ENCODE measurements at places on chromosomes 6 and 20.

DNA sequence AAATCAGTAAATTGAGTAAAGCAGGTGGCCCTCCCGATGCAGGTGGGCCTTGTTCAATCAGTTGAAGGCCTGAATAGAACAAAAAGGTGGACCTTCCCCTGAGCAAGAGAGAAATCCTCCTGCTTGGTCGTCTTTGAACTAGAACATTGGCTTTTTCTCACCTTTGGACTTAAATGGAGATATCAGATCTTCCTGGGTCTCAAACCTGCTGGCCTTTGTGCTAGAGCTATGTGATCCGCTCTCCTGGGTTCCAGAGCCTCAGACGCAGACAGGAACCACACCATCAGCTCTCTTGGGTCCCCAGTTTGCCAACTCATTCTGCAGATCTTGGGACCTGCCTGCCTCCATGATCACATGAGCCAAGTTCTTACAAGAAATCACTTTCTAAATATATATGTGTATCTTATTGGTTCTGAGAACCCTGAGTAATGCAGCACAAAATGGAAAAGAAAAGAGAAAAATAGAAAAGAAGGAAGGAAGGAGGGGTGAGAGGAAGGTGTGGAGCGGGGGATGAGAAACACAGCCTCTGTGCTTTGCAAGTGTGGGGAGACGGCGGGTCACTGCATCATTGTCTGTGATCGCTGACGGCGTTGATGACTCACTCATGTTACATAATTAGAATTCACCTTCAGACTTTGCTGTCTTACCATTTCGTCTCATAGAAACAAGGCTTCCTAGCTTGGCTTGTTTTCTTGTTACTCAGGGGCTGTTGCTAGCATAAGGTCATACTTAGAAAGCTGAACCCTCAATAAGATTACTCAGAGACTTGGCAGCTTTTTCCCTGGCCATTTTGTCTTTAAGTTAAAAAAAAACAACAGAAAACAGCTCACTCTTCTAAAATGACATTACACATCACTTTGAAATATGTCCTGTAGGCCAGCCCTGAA is 85.7 kb upstream of the NEDD9 start:
- peak; percentile 96 for DNase-seq

DNA sequence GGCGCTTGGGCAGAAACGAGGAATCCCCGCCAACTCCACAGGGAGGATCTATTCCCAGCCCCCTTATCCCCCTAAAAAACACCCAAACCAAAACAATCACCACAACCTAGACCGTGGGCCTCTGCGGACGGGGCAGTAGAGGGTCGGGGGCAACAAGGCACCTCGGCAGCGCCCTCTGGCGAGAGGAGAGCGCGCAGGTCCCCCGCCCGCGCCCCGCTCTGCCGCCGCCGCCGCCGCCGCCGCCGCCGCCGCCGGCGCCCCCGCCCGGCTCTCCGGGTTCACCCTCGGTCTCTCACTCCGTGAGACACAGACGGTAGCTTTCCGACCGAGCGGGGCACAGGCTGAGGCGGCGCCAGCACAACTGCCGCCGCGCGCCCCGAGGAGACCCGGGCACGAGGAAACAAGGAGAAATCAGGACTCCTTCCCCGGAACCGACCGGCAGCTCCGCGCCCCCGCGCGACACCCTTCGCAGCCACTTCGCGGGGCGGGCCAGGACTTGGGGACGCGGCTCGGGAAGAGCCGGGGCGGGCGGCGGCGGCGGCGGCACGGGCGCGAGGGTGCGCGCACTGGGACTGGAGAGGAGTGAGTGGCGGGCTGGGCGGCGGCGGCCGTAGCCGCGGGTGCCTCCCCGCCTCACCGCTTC is at the start of gene SLC35F1:
TSS of gene SLC35F1 (plus strand) at position 307 of the 643 bp plus-strand sequence.
- peak; percentile 8 for DNase-seq

DNA sequence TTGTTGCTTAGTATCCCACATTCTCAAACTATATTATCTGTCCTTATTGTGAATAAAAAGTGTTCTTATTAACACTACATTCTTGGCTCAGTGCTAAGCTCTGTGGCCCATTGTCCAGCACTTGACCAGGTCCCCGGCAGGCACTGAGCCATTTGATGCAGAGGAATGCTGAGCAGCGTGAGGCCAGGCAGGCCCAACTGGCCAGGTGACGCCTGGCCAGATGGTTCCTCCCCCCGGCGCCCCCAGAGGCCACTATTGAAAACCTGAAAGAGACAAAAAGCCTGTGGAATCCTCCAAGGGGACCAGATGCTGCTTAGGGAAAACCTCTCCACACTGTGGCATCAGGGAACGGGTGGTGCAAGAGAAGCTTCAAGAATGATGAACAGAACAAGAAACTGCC is 597.5 kb upstream of the JAG1 start:
- no peak for DNase-seq

DNA sequence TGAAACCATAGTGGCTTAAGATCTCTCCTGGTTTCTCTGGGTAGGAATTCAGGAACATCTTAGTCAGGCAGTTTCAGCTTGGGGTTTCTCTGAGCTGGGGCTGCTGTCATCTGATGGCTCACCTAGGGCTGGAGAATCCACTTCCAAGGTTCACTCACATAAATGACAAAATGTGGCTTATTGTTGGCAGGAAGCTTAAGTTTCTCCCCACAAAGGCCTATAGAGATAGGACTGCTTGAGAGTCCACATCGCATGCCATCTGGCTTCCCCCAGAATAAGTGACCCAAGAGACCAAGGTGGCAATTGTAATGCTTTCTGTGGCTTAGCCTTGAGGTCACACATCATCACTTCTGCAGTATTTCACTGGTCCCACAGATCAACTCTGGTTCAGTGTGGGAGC is 131.4 kb downstream of the EDN1 start:
- no peak for DNase-seq

Data from EL (cell line).